ENCODE measurements at places on chromosomes 4 and X. TPM values are rescaled to one million over a fixed set of nuclear protein-coding genes. Genes with fewer than 3 reads are reported as not detected.

The HPGD gene
- 0.26 TPM for total RNA-seq

The ZBTB33 gene
- total RNA-seq, result 9.7 TPM

The SLC7A11 gene
- total RNA-seq, result 74.8 TPM

The SLC39A8 gene
- 4.5 TPM for total RNA-seq

The BRS3 gene
- total RNA-seq, result not detected

The DGKK gene
- not detected for total RNA-seq

The DBET gene
- total RNA-seq, result not detected

The P2RY8 gene
- total RNA-seq, result not detected

The FGFR3 gene
- 0.33 TPM for total RNA-seq

The IL13RA1 gene
- 67.4 TPM for total RNA-seq

The GABRG1 gene
- not detected for total RNA-seq

The PAGE1 gene
- total RNA-seq, result not detected

The XK gene
- 0.17 TPM for total RNA-seq

The TXK gene
- total RNA-seq, result 0.66 TPM

The HAND2 gene
- under 0.01 TPM for total RNA-seq

Data from fibroblast of lung (primary cell).